ENCODE measurements at places on chromosomes 3 and 15.

GRCh38 chr3:50156549-50157493 is 1.7 kb downstream of the SEMA3F start:
- DNase-seq: no peak

- peak; percentile 33 for DNase-seq
Observed at GRCh38 chr3:13414040-13414729, 5.9 kb downstream of the NUP210 start.

- peak; percentile 100 for DNase-seq
Observed at GRCh38 chr3:120094776-120095225, 554 bp upstream of the GSK3B start.

DNA sequence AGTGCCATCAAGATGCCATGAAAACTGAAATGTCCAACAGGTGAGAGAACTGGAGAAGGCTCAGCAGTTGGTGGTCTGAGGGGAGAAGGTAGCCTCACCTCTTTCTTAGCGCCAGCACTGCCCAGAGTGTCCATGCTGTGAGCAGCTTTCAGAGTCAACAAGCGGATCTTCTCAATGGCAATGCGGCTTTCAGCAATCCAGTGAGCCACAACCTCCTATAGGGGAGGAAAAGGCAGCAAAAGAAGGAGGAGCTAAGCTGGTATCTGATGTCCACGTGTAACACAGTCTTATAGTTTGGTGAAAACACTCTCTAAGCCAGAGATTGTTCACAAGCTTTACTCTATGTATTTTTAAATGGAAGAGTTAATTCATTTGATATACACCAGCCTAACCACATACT is 36.1 kb upstream of the ACKR4 start:
- DNase-seq: no peak

DNA sequence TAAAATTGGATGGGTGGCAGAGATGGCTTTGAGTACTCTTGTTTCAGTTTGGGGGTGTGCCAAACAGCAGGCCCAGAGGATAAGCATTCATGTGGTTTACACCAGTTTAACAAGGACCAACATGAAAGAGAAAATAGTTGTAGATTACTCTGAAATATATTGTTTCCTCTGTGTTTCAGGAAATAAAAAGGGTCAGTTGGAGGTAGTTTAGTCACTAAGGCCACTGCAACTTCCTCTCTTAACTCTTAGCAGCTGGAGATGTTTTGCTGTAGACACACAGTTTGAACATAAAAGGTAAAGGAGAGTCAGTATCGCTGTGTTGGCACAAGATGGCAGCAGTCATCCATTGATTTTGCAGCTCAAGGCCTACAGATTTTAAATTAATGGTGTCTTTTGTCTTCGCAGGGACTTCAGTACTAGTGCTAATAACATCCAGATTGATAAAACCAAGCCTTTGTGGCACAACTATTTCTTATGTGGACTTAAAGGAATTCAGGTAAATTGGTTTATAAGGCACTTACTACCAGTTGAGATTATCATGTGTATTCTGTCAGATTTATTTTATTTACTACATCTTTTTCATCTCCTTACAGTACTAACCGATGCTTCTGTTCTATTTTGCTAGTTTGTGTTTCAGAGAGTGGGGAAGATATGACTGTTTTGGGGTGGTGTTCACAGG is 65.5 kb downstream of the GALK2 start:
- peak; percentile 30 for DNase-seq

DNA sequence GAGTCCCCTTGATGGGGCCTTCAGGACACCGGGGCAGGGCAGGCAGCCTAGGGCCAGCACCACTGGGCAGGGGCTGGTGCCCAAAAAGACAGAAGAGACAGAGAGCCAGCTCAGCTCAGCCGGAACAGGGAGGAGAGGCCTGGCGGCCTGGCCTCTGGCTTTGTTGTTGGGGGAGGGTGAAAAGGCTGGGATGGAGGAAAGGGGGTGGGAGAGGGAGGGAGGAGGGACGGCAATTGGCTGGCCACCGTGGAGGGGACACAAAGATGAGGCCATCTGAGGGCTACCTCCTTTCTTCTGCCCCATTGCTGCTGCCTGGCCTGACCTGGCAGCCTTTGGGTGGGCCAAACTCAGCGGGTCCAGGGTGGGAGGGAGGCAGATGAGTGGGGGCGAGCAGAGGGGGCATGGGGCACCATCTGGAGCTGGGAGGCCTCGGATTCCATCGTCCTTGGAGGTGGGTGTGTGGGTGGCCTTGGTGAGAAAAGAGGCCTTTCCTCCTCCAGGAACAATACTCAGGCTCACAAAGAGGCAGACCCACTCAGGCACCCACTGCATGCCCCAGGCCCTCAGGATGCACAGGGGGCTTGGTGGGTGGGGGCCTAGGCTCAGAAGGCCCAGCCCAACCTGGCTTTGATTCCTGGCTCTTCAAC is 9.3 kb downstream of the EFCC1 start:
- DNase-seq: no peak

- peak; percentile 77 for DNase-seq
Observed at GRCh38 chr3:42654331-42655201, 1.1 kb downstream of the ZBTB47 start.

GRCh38 chr15:61084944-61085367 is 144.1 kb downstream of the RORA start:
- DNase-seq: no peak

GRCh38 chr3:182565916-182566796 is 227.1 kb upstream of the ATP11B start:
- no peak for DNase-seq

- DNase-seq: no peak
Observed at GRCh38 chr3:159761369-159761768, 227.3 kb upstream of the IL12A start.

GRCh38 chr3:190620886-190621608 is 107.2 kb downstream of the IL1RAP start:
- DNase-seq: no peak

Data from psoas muscle (tissue), 8 donors.